ENCODE measurements at places on chromosomes 7 and 10.

DNA sequence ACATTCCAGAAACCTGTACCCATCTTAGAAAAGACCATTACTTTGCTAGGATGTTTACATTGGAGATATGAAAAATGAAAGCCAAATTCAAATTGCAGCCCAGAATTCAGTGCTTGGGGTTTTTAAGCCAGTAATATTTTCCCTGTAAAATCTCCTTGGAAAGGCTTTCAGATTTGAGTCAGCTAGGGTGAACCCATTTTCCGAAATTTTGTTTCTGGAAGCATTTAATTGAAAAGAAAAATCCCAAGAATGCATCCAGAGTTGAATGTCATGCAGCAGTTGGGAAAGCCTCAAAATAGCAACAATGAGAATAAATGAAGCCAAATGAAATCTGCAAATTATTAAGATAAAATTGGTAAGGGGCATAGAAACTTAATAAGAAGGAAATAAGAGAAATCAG lies 106.4 kb downstream of the BMPER start:
- DNase-seq: no peak

DNA sequence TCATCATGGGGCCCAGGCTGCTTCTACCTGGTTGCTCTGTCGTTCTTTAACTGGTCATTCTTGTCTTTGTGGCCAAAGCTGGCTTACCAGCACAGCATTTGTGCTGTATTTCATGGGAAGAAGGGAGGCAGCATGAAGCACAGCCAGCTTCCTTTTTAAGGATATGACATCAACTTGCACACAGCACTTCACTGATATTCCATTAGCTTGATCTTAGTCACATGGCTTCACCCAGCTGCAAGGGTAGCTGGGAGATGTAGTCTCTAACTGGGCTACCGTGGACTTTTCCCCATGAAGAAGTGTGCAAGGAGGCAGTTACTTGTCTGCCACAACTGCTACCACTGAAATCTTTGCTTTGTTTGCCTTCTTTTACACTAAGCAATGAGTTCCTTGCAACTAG lies 525.2 kb downstream of the LRMDA start:
- DNase-seq: no peak

- DNase-seq: no peak
Observed at GRCh38 chr7:121681700-121682099, 191.3 kb upstream of the PTPRZ1 start.

GRCh38 chr10:7235376-7235775 lies 175.5 kb downstream of the SFMBT2 start:
- DNase-seq: no peak

Data from activated CD4-positive, alpha-beta T cell treated with anti-CD3 and anti-CD28 coated beads, Interleukin-2, amount 50 U/mL, for 24 hours (primary cell).